ENCODE measurements at places on chromosomes 3 and 15. TPM values are rescaled to one million over a fixed set of nuclear protein-coding genes. Genes with fewer than 3 reads are reported as not detected.

GRCh38 chr15:47266566-47266965, 450.7 kb upstream of the SEMA6D start:
- no peak overlapping the region for H3K27ac ChIP-seq
- no peaks in the 10 kb centered on the region for H3K4me1 ChIP-seq
- H3K4me3 ChIP-seq = no peak overlapping the region
- no peak for DNase-seq
- H3K36me3 ChIP-seq = no peaks in the 10 kb centered on the region

- no peak for DNase-seq
- no peak overlapping the region for H3K4me3 ChIP-seq
- H3K27ac ChIP-seq = no peak overlapping the region
- peaks cover 2% of the 10 kb centered on the region for H3K27me3 ChIP-seq
Measured at GRCh38 chr3:195007766-195008165, 263.2 kb downstream of the XXYLT1 start.

DNA sequence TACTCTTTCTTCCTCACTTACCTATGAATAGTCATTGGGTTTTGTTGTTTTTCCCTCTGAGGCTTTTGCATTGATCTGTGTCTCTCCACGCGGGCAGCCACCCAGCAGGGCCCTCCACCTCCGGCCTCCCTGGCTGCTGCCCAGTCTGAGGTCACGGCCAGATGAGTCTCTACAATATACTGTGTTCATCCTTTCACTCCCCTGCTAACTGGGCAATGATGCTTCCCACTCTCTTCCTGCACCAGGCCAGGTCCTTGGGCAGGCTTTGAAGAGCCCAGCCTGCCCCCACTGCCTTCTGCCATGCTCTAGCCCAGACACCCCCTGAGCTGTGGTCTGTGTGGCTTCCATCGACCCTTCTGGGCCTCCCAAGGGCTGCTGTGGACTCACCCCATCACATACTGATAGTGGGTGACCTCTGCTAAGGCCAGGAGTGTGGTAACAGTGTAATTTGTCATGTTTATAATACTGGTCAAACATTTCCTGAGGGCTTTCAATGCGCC, 18.0 kb downstream of the PDIA5 start:
- DNase-seq = no peak
- H3K27ac ChIP-seq = no peak overlapping the region
- H3K4me3 ChIP-seq = no peak overlapping the region
- no peaks in the 10 kb centered on the region for H3K27me3 ChIP-seq
- H3K36me3 ChIP-seq = no peaks in the 10 kb centered on the region
- H3K4me1 ChIP-seq = peaks cover 36% of the 10 kb centered on the region

Gene ALPK3
- 0.15 TPM for total RNA-seq
